ENCODE measurements at places on chromosomes 7 and 10.

- DNase-seq, result peak; percentile 73
These were observed 45.2 kb downstream of the GPR141 start for GRCh38 chr7:37728747-37729146.

GRCh38 chr10:102230861-102231356, 4.8 kb downstream of the ELOVL3 start:
- DNase-seq, result no peak

- no peak for DNase-seq
These were observed 14.9 kb downstream of the GTF2I start for GRCh38 chr7:74672343-74672915.

- DNase-seq, result no peak
These were observed 151.8 kb upstream of the TPK1 start for GRCh38 chr7:144987686-144988085.

DNA sequence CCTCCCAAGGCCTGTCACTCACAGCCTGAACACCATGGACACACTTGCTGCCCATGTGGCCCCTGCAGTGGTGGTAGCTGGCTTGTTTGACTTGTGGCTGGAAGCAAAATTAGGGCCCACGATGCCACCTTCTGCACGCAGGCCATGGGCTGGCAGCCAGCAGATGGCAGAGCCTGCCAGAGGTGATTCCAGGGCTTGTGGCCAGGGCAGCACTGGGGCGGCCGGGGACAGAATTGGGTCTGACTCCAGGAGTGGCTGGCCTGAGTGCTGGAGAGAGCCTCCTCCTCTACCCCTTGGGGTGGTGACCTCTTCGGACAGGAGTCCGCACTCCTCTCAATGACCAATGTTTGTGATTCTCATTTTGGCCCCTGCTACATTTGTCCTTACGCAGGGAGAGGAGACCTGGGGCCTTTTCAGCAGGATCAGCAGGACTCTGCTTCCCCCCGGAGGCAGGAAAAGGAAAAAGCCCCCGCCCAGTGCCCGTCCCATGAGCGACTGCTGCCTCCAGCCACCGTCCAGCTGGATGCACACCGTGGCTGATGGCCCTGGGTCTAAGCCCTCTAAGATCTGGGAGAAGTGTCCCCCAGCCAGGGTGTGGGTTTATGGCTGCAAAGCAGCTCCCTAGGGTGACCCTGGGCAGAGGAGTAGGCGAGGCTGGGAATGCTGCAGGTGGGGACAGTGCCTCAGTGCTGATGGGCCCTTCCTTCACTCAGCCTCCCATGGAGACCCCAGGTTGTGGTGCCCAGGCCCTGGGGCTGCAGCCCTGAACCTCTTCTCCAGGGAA, 26.5 kb downstream of the DNAJB12 start:
- no peak for DNase-seq

GRCh38 chr10:117360016-117360415, 15.2 kb downstream of the PDZD8 start:
- DNase-seq, result no peak

Data from inflammatory macrophage treated with lipopolysaccharide for 4 hours (primary cell).